ENCODE measurements at places on chromosomes 13 and 19.

DNA sequence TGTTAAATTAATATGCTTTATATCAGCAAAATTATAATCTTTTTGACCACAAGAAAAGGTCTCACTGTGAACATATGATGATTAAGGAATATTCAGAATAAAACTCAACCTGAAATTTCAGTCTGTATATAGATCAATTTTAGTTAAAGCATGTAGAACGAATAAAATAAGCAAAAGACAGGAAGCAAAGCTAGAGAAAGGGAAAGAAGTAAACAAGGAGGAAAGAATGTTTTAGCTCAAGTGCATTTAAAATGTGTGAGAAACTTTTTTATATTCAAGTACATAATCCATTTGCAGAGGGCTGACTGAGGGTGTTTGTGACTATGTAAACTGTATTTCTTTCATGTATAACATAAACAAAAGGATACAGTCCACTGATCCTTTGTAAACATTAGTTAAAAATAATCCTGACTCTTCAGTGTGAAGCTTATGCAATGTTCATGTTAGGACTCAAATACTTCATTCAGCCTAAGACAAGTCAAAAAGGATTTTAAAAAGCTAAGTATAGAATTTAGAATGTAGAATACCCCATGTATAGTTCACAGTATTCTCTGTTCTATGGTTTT, 472.1 kb downstream of the DIAPH3 start:
- DNase-seq: no peak

GRCh38 chr13:51325837-51326236, 13.7 kb upstream of the SERPINE3 start:
- no peak for DNase-seq

GRCh38 chr19:48152551-48152950, 17.6 kb downstream of the LIG1 start:
- DNase-seq: no peak

GRCh38 chr19:518598-519231, 11.4 kb downstream of the TPGS1 start:
- DNase-seq: no peak

- no peak for DNase-seq
Observed at GRCh38 chr13:106499113-106499512, 36.3 kb downstream of the EFNB2 start.

GRCh38 chr13:40595693-40596092, 70.7 kb downstream of the FOXO1 start:
- no peak for DNase-seq

DNA sequence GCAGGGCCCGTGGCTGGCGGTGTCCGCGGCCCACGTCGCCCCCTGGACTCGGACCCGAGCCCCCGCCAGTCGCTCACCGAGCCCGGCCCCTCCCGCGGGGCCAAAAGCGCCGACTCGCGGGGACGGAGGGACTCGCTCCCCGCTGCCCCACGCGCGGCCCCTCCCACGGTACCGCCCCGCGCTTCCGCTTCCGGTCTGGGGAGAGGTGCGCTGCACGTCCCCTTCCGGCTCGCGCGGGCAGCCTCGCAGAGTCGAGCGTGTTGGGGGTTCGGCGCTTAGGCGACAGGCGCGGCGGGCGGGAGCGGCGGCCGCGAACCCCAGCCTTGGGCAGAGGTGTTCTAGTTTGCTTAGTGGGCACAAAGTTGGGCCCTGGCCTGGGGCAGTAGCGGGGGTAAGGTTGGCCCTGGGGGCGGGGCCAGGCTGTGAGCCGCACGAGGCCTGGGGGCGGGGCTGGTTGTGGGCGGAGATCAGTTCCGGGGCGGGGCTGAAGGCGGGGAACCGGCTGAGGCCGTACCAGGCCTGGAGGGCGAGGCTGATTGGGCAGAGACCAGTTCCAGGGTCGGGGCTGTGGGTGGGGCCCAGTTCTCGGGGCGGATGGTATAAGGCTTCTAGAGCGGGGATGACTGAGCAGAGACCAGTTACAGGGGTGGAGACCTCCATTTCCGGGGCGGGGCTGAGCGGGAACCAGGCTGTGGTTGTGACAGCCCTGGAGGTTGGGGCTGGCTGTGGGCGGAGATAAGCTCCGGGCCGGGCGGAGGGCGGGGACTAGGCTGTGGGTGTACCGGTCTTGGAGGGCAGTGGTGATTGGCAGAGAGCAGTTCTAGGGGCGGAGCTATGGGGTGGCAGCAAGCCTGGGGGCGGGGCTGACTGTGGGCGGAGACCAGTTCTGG, at the start of the genes MBD3L1 and ZNF558:
Gene MBD3L1, plus strand, starts transcription at position 246 of the 890 bp plus-strand sequence. CDS start 10,302 bp downstream, outside the sequence.
Gene ZNF558, minus strand, starts transcription at position 173 of the 890 bp plus-strand sequence. CDS start 9,645 bp downstream, outside the sequence.
- peak; percentile 54 for DNase-seq

- DNase-seq: no peak
Observed at GRCh38 chr19:15551293-15552004, 43.1 kb downstream of the CYP4F22 start.

Data from cortex of kidney (tissue), 1 donor.